ENCODE measurements at places on chromosomes 4 and X. TPM values are rescaled to one million over a fixed set of nuclear protein-coding genes. Genes with fewer than 3 reads are reported as not detected.

DNA sequence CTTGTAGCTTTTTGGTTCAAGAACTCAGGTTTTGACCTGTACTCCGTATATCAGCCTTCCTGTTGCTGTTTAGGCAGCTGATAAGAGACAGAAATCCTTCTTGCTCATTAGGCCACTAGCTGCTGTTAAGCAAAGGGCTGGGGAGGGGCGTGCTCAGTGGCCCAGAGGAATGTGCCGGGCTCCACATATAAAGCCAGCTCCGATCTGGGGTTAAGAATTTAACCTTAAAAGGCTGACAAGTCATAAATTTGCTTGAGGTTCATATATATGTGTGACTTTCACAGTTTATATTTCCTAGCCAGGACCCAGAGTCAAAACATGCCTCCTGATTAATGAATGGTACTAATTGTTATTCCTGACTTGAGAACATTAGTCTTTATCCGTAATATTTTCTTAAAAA, 15.3 kb downstream of the GPC3 start:
- no peak for DNase-seq

- no peak for DNase-seq
These were observed 480.9 kb upstream of the IGFBP7 start for GRCh38 chr4:57591073-57591472.

- no peak for DNase-seq
These were observed 73.2 kb downstream of the SORBS2 start for GRCh38 chr4:185738820-185739219.

- no peak for DNase-seq
These were observed 105.4 kb upstream of the BANK1 start for GRCh38 chr4:101685126-101685525.

GRCh38 chr4:70280567-70280966, 38.2 kb downstream of the CSN3 start:
- DNase-seq, result peak; percentile 53

GRCh38 chrX:134603806-134604700, 54.2 kb downstream of the PLAC1 start:
- no peak for DNase-seq

DNA sequence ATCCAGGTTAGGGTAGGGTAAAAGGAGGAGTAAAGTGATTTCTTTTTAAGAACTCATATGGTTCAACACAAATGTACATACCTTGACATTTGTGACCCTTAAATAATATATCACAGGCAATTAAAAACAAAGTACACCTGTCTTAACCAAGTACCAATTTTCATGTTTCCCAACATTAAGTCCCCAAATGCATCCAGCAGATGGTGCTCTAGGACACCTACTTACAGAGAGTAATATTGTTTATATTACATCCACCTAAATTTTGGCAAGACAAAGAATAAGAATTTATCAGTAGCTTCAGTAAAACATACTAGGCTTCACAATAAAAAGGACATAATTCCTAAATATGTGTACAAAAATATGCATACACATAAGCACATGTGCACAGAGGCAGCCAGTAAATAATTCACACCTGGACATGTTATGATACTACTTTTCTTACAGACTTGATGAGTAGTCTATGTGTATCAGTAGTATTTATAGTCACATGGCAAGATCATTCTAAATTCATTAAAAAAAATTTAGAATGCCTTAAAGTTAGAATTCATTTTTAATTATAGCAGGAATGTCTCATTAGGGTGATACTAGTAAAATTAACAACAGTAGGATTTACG, 219.7 kb downstream of the DCLK2 start:
- peak; percentile 29 for DNase-seq

GRCh38 chr4:139629436-139630125, 36.0 kb upstream of the MGST2 start:
- DNase-seq, result no peak

- peak; percentile 29 for DNase-seq
These were observed 164.0 kb upstream of the RASGEF1B start for GRCh38 chr4:81635739-81636138.

GRCh38 chr4:94605241-94605805, 152.4 kb upstream of the BMPR1B start:
- DNase-seq, result no peak

- DNase-seq, result no peak
These were observed 64.1 kb upstream of the GPM6A start for GRCh38 chr4:175875993-175876771.

- no peak for DNase-seq
These were observed 26.2 kb downstream of the UGT2B7 start for GRCh38 chr4:69122476-69122875.

- DNase-seq, result no peak
These were observed 13.7 kb downstream of the OCRL start for GRCh38 chrX:129553619-129554288.

DNA sequence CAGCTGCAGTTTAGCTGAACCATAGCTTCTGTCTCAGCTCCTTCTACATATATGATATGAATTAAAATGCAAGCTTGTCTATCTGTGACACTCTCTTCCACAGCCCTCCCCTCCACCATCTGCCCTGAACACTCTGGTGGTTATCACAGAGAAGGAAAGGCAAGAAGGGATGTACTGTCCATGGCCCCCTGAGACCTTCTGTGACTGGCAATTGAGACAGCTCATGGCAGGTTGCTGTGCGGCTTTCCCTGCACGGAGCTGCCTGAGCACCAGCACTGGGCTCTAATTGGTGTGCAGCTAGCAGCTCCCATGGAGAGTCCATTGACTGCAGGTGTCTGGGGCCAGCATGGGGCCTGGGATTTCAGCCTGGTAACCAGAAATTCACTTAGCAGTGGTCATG, 109.8 kb upstream of the ANXA3 start:
- no peak for DNase-seq

- no peak for DNase-seq
These were observed 32.6 kb downstream of the DCK start for GRCh38 chr4:71026086-71026485.

DNA sequence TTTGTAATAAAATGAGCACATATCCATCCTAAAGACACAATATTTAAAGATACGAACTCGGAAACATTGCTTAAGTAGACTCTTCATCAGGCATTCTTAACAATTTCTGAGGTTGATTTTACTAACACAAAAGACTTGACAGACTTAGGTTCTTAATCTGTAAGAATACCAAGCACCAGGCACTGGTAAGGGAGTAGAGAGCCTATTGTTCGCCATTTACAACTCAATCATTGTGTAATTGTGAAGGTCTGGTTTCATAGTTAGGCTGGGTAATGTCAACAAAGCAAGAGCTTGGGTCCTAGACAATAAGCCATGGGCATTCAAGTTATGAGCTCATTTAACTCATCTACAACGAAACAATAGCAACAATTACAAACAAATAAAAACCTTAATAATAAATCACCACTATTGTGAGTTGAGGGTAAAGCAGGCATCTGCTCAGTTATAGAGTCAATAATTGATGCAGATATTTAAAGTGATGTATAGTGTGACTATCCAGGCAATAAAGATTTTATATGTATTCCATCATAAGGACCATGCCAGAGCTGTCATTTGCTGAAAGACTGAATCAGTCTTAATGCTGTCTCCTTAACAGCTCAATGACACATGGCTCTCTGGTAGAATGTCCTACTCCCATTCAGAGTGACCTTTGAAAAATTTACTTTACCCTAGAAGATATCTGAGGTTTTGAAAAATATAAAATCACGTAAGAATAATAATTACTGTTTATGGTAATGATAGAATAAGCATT, 664.0 kb upstream of the PCDH7 start:
- no peak for DNase-seq

Gene MSANTD1
- polyA plus RNA-seq, result 0.96 TPM

Gene TKTL1
- polyA plus RNA-seq, result 0.27 TPM

Gene STATH
- not detected for polyA plus RNA-seq

Gene AMTN
- polyA plus RNA-seq, result not detected

Gene TLR7
- polyA plus RNA-seq, result 0.89 TPM

Gene TFE3
- polyA plus RNA-seq, result 37.3 TPM

Gene ATP2B3
- 0.21 TPM for polyA plus RNA-seq

Data from left lung (tissue), 14 donors.